ENCODE measurements at places on chromosomes 5 and 9. TPM values are rescaled to one million over a fixed set of nuclear protein-coding genes. Genes with fewer than 3 reads are reported as not detected.

The ACTBL2 gene
- polyA plus RNA-seq: 0.04 TPM

DNA sequence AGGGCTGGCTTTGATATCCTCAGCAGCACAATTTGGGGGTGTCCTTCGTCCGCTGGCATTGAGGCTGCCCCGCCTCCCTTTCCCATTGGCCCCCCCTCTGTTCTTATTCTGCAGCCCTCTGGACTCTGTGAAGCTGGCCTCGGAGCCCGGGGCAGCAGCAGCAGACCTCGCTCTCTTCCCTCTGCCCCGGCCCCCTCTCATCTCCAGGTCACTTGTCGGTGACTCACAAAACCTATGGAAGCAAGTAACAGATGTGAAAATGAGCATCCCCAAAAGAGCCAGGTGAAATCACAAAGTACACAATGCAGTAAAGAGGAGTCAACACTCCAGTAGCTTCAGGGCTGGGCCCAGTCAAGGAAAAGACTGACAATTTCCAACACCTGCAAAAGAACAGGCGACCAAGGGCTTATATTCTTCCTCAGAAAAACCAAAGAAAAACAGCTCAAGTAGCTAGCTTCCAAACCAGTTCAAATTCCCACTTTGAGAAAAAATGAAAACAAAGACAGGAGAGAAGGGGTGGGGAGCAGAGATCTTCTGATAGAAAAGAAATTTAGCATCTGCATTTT is 97.5 kb downstream of the ZNF608 start:
- DNase-seq: no peak

DNA sequence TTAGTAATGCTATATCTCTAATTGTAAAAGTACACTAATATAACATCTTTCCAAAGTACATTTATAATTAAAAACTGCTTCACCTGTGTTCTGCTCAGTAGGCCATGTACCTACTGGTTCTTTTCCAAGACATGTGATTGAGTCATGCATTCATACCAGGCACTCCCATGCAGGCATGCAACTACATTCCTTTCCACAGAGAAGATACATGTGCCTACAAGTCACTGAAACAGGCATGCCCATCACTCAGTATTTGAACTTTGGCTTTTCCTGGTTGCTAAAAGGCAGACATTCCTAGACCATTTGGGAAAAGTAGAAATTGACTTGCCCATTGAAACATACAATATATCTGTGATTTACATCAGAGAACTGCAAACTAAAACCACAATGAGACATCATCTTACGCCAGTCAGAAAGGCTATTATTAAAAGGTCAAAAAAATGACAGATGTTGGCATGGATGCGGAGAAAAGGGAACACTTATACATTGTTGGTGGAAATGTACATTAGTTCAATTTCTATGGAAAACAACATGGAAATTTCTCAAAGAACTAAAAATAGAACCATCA is 148.3 kb upstream of the MOCS2 start:
- no peak for DNase-seq

- no peak for DNase-seq
Observed at GRCh38 chr5:76983468-76983867, 30.6 kb downstream of the CRHBP start.

DNA sequence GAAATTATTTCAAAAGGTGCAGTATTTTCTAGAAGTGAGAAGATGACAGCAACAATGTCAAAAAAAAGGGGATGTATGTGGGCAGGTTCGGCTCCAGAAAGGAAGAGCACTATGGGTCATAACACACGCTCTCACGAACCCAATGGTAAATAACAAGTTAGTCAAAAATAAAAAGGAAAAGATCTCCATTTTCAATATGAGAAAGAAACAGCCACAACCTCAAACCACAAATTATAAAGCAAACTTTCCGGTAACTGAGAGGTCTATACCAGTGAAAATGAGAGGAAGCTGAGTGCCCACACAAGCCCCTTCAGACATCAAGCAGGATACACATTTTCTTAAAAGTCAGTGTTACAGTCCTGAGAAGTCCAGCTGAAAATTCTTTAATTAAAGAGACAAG is 398.5 kb upstream of the RPS23 start:
- no peak for DNase-seq

- DNase-seq: peak; percentile 49
Observed at GRCh38 chr5:76291305-76292077, 111.6 kb upstream of the IQGAP2 start.

- DNase-seq: no peak
Observed at GRCh38 chr5:6759983-6760382, 46.8 kb downstream of the TENT4A start.

Data from lung (tissue), 17 donors.